NCI-H345 (cell line): ENCODE measurements at places on chromosomes 16 and 17.
A peak's percentile ranks its signal among the peaks of the same experiment; 100 is the strongest.

DNA sequence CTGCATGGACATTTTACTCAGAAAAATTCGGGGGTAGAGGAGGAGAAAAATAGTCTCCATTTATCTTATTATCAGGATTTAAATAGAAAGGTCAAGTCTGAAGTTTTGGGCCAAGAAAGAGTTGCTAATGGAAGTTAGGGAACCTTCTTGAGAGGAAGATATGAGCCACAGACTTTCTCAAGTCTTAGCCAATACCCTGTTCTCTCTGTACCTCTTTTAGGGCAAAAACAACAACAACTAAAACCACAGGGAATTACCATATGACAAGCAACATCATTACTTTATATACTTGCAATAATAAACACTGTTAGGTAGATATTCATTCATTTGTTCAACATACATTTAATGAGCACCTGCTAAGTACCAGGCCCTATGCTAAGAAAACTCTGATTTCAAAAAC is 282.2 kb upstream of the CDH5 start:
- no peak for DNase-seq

- DNase-seq: no peak
Measured at GRCh38 chr17:50899005-50899460, 32.9 kb upstream of the TOB1 start.

DNA sequence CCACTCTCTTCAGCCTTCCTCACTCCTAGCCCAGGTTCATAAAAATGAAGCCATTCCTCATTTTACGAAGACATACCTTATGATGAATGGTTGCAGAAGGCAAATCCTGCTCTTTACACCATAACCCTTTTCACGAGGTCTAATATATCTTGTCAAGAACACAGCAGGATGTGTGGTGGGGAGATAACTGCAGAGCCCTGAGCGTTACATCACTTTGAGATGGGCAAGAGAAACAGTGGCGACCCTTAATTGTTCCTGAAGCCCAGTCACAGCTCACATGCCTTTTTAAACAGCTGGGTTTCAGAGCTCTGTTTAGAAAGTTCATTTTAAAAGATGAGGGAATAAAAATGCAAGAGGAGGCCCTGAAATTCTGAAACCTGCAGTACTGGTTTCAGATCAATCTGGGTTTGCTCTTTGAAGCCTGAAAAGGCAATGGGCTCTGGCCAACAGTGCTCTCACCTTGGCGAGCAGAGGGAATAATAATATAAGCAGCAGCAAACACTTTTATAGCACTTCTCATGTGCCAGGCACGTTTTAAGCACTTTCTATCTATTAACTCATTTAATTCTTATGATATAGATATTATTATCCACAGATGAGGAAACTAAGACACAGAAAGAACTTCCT is 2.9 kb downstream of the FAM117A start:
- DNase-seq: no peak

GRCh38 chr17:73121506-73121905 is 29.0 kb upstream of the SLC39A11 start:
- no peak for DNase-seq

- DNase-seq: no peak
Measured at GRCh38 chr16:68754084-68754792, 17.1 kb downstream of the CDH1 start.

DNA sequence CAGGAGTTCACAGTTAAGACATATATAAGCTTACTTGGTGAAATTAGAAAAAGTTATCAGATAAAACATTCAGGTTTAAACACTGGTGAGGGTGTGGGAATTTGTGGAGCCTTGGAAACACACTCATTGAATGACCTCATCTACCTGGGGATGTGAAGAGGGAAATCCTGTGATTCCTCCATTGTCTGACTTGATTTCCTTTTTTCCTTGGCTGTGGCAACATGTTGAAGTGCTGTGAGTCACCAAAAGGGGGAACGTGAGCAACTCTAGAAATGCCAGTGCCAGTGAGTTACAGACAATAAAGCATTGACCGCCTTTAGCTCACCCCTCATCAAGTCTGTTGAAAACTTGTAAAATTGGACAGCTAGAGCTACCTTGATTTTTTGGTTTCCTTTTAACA is 1.8 kb downstream of the HMOX2 start:
- DNase-seq: peak; percentile 27

DNA sequence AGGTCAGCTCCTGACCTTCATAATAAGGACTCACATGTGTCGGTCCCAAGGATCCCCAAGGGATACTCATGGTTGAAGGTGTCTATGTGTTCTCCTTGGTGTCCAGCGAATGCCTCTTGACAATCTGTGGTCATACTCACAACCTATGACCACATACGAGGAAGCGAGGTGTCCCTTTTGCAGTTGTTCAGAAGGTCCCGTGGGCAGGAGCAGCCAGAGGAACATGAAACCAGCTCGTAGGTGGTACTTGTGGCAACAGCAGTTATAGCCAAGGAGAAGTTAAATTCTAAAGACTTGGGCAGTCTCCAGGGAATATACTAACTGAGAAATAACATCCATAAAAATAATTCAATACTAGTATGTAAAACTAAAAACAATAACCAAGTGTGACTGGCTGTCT is 685.3 kb downstream of the WWOX start:
- DNase-seq: no peak

GRCh38 chr16:51012396-51012795 is 138.7 kb downstream of the SALL1 start:
- no peak for DNase-seq

GRCh38 chr17:37847811-37848331 is 76.3 kb upstream of the TBC1D3K start:
- no peak for DNase-seq

DNA sequence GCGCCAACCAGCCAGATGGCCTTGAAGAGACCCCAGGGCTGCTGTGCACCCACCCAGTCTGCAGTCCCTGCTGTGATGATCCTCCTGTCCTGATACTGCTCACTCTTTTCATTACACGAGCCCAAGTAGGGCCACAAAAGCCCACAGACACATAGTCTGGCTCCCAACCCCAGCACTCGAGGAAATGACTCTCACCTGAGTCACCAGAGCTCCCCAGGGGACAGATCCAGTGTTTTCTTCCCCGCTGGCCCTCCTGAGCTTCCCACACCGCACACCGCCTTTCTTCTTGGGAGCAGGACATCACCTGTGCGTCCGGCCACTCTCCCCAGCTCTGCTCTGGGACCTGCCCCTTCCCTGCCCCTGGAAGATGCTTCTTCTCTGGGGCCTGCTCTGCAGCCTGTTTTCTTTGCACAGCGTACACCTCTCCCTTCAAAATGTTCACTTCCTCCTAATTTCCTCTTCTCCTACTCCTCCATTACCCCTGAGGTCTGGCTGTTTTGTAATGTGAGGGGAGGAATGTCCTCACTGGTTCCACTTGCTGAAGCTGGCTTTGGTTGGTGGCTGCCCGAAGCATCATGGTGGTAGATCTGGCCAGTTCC is 2.0 kb upstream of the SCN4A start:
- DNase-seq: no peak

DNA sequence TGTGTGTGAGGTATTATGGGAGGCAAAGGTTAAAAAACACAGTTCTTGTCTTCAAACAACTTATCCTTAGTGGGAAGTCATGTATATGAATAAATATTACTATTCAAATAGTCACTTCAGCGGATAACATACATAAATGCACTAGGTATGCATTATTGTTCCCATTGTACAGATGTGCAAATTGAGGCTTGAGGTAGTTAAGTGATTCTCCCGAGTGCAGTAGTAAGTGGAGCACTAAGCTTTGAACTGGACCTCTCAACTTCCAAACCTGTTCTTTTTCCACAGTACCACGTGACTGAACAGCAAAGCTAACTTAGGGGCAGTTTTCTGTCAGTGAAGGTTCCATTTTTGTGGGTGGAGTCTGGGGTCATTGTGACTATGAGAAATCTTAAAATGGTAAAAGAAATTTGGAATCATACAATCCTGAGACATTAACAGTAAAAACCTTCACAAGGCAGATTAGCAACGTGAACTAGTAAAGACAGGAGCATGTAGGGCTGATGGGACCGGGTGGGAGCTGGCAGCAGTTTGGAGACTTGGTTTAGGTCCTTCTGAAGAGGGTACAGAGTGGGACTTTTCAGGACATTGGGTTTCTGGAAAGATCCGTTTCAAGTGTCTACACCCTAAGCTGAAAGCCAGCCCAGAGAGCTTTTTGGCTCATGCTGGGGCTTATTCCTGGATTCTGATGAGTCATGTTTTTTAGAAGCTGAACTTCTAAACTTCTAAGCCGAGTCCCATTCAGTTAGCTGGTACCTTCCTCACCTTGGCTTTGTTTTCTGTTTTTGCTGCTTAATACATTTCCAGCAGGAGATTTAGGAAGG is 204.9 kb downstream of the PRKCA start:
- no peak for DNase-seq

- DNase-seq: no peak
Measured at GRCh38 chr16:71552698-71553503, 24.0 kb downstream of the TAT start.

GRCh38 chr17:51736356-51736755 is 422.2 kb downstream of the CA10 start:
- DNase-seq: no peak

DNA sequence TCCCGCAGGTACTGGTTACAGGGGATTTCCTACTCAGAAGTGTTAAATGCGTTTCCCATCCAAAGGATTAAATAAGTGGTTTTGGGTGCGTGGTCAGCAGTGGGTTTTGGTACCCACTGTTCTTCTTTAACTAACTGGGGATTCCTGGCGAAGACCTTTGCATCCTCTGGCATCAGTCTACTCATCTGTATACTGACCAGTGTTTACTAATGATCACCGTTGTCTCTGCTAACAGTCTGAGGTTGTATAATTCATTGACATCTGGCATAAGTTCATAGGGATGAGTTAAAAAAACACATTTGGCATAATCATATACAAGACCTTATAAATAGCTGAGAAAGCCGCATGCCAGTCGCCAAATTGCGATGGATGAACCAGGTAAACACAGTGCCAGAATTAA is 339.1 kb downstream of the PMP22 start:
- DNase-seq: no peak

- DNase-seq: no peak
Measured at GRCh38 chr17:57935833-57936807, 19.1 kb downstream of the CUEDC1 start.

- DNase-seq: no peak
Measured at GRCh38 chr17:9811086-9811485, 10.8 kb downstream of the GSG1L2 start.

DNA sequence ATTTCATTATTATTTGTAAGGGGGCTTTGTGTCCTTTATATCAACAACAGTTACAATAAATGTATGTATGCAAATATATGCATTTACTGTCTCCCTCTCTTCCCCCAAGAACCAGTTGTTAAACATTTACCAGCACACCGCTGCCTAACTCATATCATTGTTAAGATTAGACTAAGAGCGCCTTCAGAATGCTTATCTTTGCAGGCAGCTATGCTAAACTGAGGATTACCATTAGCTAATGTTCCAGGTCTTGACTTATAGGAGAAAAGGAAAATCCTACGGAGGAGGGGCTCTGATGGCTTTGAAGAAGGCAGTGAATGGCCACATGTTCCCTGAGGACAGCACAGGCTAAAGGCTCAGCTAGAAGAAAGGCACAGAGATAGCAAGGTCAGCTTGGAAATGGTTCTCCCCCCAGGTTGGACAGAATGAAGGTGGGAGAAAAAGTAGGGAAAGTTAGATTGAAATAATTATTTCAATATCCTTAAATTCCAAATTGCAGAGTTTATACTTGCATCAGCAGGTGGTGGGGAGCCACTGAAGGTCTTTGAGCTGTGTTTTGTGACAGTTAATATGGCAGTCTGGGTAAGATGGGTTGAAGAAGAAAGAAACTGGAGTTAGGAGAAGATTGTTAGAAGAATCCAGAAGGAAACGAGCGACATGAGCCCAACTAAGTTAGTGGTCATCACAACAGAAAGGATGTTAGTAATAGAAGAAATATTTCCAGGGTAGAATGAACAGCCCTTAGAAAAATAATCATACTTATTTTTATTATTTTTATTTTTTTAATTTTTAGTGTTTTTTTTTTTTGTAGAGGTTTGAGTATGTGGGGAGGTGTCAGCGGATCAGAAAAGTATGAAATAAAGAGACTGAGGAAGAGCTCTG is 87.0 kb upstream of the MAF start:
- no peak for DNase-seq

- no peak for DNase-seq
Measured at GRCh38 chr16:53129281-53130158, 74.7 kb downstream of the CHD9 start.

DNA sequence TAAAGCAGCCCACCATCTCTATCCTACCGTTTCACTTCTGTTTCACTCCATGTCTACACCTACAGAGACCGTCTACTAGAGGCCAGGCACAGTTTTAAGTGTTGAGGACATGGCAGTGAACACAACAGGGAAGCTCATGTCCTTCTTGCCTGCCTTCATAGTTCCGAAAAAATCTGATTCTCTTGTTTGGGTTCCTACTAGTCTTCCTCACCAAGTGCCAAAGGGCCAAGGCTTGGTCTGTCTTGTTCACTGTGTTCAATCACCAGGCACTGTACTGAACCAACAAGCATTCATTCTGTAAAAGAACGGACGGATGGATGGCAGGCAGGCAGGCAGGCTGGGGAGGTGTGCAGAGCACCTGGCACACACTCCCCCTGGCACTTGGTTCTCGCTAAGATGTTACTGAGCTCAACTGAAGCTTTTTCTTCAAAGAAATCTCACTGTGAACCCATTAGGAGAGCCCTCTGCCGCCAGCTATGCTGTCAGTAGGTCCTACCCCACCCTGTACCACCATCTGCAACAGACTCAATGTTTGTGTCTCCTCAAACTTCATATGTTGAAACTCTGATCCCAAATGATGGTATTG is 2.5 kb downstream of the DEXI start:
- no peak for DNase-seq

DNA sequence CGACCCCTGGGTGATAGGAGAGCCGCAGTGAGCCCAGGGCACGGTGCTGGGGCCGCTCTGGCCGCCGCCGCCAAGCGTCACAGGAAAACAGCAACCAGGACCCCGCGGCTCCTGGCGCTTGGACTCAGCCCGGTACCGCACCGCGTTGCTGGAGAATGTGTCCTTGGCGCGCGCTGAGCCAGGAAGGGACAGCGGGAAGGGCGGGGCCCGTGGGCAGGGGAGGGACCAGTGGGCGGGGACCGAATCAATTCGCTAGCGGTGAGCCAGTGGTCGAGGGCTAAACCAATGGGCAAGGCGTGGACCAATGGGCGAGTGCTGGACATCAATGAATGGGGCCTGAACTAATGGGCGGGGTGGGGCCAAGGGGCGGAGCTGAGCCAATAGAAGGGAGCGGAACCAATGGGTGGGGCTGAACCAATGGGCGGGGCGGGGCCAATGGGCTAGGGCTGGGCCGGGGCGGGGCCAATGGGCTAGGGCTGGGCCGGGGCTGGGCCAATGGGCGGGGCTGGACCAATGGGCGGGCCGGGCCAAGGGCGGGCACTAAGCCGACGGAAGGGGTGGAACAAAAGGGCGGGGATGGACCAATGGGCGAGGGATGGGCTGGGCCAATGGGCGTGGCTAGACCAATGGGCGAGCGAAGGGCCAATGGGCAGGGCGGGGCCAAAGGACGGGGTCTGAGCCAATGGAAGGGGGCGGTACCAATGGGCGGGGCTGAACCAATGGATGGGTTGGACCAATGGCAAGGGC is 6.3 kb upstream of the FLYWCH1 start:
- peak; percentile 99 for DNase-seq

- no peak for DNase-seq
Measured at GRCh38 chr17:50660042-50660886, 25.6 kb downstream of the ABCC3 start.
